ENCODE measurements at places on chromosomes 3 and 15.

DNA sequence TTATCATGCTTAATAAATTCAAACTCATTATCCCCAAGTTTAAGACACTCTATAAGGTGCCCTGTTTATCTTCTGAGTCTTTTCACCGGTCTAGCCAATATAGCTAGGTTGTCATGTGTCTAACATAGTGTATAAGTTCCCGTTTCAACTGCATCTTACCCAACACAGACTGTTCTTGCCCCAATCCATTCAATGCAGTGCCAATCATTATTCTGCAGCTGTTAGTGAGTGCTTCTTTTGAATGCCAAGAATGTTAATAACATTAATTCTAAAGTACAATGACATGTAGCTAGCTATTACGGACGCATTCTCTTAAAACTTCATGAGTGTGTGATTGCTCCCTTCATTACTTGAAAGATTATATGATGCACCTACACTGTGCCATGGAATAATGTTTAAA lies 646.4 kb upstream of the NR2F2 start:
- no peak for DNase-seq

DNA sequence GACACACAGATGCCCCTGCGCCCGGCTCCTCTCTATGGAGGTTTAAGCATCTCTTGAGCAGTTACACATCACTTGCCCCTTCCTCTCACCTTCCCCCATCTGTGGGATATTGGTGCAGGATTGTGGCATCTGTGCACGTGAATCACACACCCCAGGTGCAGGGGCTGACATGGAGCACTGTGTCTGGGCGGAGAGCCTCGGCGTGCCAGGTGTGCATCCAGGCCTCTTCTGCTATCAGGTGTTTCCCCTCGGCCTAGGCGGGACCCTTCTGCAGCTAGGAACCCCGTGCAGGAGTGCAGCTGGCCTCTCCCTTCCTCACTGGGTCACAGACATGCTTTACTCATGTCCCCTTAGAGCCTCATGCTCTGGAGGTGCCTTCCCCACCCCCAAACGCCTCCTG lies 33.4 kb upstream of the MUC13 start:
- DNase-seq, result no peak

- no peak for DNase-seq
Measured at GRCh38 chr3:79729096-79729495, 38.7 kb downstream of the ROBO1 start.

DNA sequence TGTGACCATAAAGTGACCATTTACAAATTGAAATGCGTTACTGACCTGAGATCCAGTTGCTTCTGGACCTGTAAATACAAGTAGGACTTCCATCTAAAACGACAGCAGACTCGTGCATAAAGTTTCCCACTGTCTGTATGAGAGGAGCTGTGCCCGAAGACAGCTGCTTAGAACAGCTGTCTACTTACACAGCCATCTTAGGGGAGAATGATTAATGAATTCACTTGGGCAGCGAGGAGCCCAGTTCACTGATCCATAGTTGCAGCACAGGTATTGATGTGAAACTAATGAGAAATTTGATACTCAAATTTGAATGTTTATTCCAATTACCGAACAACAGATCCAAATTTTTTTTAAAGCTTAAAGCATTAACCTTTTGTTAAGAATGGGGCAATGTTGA lies 748.1 kb downstream of the NR2F2 start:
- no peak for DNase-seq

- no peak for DNase-seq
Measured at GRCh38 chr3:30655187-30655812, 48.9 kb downstream of the TGFBR2 start.

GRCh38 chr15:56468401-56468800 lies 3.5 kb upstream of the MNS1 start:
- no peak for DNase-seq

DNA sequence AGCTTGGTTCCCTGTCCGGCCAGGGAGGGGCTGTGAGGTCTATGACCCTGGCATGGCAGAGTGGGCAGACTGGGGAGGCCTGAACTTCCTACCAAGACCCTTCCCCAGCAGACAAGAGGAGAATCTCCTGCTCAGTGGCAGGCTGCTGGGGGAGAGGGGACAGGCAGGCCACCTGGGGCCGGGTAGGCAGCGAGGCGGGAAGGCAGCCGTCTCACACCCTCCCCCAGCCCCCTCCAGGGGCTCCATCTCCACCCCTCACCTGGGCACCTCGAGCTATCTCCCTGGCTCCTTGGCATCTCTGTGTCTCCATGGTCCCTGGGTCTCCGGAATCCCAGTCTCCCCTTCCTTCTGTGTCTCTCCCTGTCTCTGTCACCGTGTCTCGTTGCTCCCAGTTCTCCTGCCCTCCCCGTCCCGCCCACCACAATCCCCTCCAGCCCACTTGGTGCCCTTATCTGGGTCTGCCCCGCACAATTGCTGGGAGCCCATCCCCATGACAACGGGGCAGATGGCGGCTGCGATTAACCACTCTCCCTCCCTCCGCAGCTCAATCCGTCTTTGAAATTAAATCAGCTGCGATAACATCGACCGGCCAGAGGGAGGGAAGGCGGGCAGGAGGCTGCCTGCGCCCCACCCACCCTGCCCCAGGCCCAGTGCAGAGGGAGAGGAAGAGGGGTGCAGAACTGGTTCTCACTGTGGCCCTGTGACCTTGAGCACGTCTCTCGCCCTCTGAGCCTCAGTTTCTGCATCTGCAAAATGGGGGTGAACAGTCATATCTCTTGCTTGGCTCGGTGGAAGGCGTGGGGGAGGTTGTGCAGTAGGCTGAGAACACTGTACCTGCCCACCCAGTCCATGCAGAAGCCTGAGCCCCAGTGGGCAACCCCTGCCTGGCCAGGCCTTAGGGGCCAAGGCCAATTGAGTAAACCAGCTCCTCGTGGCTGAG lies 9.6 kb downstream of the DNAJB8 start:
- no peak for DNase-seq
